IPS DF 6.9 (cell line): ENCODE measurements at places on chromosomes 1 and 21.

DNA sequence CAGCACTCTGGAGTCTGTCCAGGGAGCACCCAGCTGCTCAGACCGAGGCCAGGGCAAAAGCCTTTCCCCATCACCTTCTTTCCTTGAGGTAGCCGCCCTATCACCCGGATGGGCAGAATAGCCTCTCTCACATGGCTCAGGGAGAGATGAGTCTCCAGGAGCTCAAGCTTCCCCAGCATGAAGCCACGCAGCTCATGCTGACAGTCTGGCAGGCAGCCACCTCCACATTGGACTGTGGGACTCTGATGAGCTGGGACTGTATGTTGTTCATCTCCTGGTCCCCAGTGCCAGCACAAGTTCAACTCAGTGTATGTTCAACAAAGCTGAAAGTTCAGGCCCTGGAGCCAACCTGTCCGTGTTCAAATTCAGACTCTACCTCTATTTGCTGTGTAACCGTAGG is 75.2 kb upstream of the ZC3H12A start:
- DNase-seq: no peak

- DNase-seq: no peak
Observed at GRCh38 chr1:94039514-94039870, 81.5 kb downstream of the ABCA4 start.

DNA sequence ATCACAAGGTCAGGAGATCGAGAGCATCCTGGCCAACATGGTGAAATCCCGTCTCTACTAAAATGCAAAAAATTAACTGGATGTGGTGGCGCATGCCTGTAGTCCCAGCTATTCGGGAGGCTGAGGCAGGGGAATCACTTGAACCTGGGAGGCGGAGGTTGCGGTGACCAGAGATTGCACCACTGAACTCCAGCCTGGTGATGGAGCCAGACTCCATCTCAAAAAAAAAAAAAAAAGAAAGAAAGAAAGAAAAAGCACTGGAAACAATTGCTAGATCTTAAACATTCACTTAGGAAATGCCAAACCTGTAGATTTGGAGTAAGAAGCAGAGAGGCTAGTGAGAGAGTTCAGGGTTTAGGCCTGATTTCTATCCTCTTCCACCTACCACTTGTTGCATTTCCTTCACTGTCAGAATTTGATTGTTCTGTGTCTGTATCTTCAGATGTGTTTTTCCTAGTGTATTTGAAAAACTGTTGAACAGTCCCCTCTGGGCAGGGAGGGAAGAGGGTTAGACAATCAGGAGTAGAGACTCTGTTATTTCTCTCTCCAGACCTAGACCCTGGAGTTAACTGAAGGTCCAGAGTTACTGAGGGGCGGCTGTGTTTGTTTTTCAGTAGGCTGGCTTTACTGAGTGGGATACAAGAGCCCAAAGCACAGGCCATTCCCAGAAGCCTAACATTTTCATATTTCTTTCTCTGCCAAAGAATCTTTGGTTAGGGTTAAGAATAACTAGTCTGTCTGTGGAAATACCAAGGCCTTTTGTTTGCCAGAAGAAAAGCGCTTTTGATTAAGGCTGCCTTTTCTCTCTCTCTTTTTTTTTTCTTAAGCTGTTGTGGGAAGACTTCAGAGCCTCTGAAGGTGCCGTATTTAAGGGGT is 31.1 kb upstream of the MACF1 start:
- DNase-seq: no peak

- DNase-seq: no peak
Observed at GRCh38 chr21:35243171-35243570, 194.1 kb upstream of the RUNX1 start.

DNA sequence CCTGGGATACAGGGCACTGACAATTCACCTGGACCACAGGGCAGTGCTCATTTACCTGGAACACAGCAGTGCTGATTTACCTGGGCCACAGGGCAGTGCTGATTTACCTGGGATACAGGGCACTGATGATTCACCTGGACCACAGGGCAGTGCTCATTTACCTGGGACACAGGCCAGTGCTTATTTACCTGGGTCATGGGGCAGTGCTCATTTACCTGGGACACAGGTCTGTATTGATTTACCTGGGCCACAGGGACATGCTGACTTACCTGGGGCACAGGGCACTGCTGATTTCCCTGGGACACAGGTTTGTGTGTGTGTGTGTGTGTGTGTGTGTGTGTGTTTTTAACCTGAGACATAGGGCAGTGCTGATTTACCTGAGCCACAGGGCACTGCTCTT is 261.7 kb downstream of the MATN1 start:
- no peak for DNase-seq

DNA sequence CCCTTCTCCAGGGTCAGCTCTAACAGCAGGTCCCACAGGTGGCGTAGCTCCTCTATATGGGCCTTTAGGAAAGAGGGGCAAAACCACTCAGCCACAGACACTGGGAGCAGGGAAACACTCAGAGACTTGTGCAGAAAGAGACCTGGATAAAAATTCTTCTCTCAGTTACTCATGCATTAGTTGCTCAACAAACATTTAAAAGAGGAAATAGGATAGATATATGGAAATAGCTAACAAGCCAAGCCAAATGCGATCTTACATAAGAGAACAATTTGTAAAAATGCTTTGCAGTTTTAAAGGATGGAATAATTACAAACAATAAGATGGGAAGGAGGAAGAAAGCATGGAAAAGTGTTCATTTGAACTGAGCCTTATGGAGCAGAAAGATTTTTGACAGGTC is 4.9 kb downstream of the SPTA1 start:
- no peak for DNase-seq

DNA sequence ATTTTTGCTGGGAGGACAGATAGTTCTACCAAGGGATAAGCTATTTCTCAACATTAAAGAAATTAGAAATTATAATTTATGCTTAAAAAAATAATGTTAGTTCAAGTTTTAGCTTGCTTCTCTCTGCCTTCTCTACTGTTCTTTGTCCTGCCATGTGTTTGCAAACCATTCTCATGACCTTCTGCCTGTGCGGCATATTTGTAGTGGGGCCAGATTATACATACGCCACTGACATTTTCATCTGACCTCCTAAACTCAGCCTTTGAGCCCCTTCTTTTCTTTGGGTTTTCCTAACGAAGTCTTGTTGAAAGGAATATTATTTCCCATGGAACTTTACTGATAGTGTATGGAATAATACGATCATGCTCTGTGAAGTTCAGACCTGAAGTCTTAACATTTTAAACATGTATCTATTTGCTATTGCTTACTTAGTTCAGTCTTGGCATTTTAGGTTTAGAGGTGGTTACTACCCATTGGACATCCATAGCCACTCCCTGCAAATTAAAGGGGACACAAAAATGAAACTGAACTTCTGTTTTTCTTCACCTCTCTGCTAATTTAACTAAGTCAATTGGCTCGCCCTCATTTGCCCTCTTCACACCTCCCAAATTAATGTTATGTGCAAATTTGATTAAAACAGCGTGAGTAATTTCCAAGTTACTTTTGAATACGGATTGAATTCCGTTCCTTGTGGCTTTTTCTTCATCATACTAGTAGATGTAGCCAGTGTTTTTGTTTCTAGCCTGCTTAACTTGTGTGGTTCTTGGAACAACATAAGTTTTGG is 15.6 kb downstream of the LRRC8D start:
- DNase-seq: no peak

DNA sequence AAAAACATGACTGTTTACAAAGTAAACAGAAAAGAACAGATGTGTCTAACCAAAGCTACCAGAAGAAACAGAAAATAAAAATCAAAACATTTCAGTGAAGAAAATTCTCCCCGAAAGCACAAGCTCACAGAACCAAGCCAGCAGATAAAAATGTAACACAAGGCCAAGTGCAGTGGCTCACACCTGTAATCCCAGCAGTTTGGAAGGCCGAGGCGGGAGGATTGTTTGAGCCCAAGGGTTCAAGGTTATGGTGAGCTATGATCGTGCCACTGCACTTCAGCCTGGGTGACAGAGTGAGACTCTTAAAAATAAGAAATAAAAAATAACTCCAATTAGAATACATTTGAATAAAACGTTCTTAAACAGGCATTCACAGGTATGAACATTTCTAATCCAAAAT is 19.1 kb upstream of the DDOST start:
- DNase-seq: no peak

DNA sequence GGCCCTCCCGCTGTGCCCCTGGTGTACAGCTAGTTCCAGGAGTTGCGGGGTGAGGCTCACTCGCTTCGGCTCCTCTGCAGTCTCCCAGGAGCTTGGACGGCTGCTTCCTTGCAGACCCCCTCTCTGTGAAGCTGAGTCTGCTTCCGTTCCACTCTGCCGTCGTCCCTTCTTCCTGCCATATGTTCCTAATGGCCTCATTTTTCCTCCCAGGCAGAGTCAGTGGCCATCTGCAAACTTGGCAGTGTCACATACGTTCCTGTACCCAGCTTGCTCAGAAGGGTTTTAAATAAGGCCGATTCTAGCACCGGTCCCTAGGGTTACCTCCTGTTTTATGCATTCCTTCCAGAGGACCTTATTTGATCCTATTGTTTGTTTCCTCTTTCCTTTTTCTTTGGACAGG is 21.3 kb downstream of the ACTL8 start:
- DNase-seq: no peak

- no peak for DNase-seq
Observed at GRCh38 chr1:210516092-210516656, 187.5 kb downstream of the HHAT start.

GRCh38 chr1:38872401-38873026 is 634 bp downstream of the MYCBP start:
- no peak for DNase-seq

GRCh38 chr21:15054089-15054488 is 10.7 kb downstream of the NRIP1 start:
- no peak for DNase-seq

DNA sequence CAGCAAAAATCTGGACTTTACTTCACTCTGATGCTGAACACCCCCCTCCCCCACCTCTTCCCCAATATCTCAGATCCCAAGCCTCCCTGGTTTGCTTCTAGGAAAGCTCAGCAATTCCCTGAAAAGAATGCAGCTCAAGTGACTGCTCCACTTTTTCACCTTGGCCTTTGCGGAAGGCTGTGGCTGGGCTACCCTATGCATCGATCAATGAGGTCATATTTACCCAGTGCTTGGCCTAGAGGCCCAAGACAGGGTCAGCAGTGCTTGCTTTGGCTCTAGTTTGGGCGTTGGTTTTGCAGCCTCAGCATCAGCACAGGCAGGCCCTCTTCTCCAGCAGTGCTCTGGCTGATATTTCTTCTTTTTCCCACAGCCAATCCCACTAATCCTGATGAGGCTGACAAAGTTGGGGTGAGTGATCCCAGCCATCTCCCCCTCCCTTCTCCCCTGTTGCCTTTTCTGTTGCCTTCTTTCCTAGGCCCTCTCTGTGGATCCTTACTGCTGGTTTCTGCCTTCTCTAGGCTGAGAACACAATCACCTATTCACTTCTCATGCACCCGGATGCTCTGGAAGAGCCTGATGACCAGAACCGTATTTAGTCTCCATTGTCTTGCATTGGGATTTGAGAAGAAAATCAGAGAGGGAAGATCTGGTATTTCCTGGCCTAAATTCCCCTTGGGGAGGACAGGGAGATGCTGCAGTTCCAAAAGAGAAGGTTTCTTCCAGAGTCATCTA is 14.2 kb downstream of the FCGR2B start:
- DNase-seq: no peak

- DNase-seq: no peak
Observed at GRCh38 chr1:8257621-8258020, 60.3 kb upstream of the SLC45A1 start.

GRCh38 chr1:14820295-14821085 is 222.0 kb downstream of the KAZN start:
- no peak for DNase-seq

GRCh38 chr21:41366522-41367151 is 4.8 kb downstream of the MX2 start:
- no peak for DNase-seq

DNA sequence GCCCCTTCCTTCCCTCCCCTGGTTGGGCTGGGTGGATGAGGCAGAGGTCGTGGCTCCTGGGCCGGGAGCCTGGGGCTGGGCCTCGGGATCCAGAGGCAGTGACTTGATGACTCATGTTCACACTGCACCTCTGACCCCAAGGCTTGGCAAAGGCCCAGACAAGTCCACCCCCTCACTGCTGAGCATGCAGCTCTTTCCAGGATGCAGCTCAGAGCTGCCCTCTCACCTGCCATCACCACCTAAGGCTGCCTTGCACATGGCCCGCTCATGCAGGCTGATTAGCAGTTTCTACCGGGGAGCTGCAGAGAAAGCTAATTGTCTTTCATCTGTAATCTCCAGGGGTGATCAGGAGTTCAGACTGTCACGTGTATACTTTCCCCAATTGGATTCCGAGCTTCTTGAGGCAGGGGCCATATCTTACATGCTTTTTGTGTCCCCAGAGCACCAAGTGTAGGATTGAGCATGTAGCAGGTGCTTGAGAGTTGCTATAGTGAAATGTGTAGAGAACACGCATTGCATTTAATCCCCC is 62.1 kb downstream of the LRRN2 start:
- no peak for DNase-seq

- DNase-seq: no peak
Observed at GRCh38 chr1:230205719-230206198, 138.7 kb downstream of the GALNT2 start.

GRCh38 chr1:229557200-229557850 is 1.2 kb downstream of the ABCB10 start:
- DNase-seq: no peak

- no peak for DNase-seq
Observed at GRCh38 chr21:44286716-44287632, 1.3 kb downstream of the AIRE start.

- DNase-seq: no peak
Observed at GRCh38 chr1:117633423-117633822, 27.6 kb downstream of the TENT5C start.

DNA sequence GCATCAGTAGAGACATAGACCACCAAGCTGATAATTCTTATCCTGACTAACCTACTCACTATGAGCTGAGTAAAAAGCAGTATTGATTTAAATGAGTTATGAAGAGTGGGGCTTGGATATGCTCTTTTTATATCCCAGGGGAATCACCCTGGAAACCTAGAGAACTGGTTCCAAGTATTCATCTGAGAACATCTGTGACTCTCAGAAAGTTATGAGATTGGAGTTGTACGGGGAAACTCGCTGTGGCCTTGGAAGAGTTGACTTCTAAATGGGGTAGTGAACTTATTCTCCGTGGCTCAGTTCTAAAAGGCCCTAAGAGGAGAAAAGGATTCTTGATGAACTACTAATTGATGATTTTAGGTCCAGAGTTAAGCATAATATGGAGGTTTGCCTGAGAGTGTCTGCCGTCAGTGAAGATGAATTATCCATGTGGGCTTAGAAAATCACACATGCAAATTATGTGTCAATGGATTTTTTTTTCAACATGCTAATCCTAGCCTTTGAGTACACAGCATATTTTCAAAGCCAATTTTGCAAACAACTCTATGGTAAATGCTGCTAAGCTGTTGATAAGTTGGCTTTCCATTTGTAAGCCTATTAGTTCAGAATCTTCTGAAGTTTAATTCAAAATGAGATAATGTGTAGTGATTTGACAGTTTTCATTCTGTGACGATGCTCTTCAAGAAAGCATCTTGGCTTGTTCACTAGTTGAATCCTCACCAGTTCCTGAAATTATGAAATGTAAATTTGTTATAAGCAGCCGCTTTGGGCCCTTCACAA is 122.7 kb downstream of the FGGY start:
- no peak for DNase-seq

- no peak for DNase-seq
Observed at GRCh38 chr1:117655220-117655577, 49.4 kb downstream of the TENT5C start.
